ENCODE measurements at places on chromosomes 2 and 18.
A peak's percentile ranks its signal among the peaks of the same experiment; 100 is the strongest.

DNA sequence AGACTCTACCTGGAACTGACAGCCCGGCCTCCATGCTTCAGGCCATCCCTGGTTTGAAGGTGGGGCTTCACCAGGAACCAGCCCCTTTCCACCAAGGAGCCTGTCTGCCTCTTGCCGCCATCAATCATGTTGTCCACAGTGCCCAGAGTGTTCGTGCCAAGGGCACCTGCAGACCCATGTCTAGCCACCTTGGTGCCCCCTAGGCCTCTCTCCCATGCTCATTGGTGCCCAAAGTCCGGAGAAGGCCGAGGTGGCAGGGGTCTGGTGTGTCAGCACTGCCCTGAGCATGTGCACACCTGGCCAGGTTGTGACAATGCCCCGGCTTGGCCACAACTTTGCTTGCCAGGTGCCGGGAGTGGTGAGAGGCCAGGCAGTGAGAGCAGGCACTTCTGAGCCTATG is 114.8 kb downstream of the COPS8 start:
- no peak for DNase-seq

- peak; percentile 57 for DNase-seq
Measured at GRCh38 chr2:167127135-167127534, 238.9 kb downstream of the XIRP2 start.

- no peak for DNase-seq
Measured at GRCh38 chr18:64416990-64417389, 268.1 kb upstream of the LINC00305 start.

GRCh38 chr2:64859312-64860212 is 129.6 kb upstream of the SLC1A4 start:
- peak; percentile 81 for DNase-seq

GRCh38 chr2:135066710-135067109 is 14.6 kb downstream of the RAB3GAP1 start:
- no peak for DNase-seq

DNA sequence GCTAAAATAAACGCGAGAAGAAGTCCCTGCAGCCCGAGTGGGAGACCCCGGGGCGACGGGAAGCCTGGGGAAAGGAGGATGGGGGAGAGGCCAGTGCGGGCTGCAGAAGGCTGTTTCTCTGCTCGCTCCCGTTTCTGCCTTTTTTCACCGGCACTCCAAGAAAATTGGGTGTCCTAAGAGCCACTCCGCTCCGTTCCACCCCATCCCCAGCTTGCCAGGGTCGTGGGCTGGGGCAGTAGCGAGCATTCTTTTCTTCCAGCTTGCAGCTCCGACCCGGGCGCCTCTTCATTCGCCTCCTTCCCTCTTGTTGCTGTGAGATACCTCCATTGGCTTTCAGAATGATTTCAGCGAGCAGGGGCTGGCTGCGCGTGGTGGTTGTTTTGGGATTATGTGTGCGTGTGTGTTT is 1.1 kb downstream of the HOXD3 start:
- DNase-seq: no peak

DNA sequence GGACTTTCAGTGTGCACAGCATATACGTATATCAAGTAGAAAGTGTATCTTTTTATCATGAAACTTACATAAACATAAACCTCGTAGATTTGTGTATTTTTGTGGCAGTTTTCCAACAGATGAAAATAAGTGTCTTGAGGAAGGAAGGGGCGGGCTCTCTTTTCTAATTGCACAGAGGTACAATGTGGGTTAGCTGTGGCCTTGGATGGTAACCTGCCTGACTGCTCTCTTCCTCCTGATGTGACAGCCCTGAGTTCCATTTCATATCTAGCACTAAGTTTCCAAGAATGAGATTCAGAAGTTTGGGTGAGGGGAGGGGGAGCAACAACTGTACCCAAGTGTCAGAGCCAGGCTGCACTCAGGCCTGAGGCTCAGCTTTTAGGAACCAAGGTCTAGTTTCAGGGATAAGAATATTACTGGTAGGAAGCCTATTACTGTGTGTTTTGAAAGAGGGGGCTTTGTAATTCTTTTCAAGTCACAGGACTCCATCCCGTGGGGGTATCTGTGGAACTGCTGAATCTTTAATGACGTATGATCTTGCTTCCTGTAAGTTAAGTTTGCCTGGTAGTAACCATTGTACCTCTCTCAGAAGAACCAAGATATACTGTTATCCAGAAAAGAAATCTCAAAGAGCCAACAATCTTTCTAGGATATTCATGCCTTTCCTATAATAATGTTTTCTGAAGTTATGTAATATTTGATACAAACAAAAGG is 483.7 kb downstream of the PTPRM start:
- DNase-seq: no peak

Data from common myeloid progenitor, CD34-positive (primary cell).